ENCODE measurements at places on chromosomes 6 and 20.

DNA sequence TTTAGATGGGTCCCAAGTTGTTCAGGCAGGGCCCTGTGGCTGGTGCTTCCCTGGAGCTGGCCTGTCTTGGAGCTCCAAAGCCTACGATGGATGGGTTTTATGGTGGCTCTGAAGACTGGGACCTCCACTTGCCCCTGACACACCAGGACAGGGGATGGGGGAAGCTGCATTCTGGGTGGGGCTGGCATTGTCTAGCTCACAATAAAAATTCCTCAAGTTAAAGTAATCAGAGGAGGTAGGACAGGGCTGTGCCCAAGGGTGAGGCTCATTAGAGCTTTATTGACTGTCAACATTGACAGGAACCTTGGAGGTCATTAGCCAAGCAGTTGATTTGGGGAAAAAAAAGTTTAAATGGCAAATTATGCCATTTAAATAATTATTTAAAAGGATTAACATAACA lies 35.7 kb downstream of the TFAP2C start:
- no peak for DNase-seq

DNA sequence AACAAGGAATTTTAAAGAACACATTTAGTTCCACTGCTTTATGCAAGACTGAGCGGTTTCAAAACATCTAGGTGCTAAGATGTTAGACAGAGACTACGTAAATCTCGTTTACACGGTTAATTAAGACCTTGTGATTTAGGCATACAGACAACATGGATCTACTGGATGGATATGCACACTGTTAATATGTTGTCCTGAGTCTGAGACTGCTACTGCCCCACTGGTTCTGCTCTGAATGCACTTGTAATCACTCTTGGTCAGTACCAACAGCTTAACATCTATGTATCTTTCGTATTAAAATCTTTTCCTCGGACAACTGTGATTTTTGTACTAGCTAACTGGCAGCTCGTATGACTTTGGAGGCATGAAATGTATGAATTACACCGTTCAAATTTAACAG lies 3.1 kb downstream of the MAN1A1 start:
- no peak for DNase-seq

- no peak for DNase-seq
These were observed 61.8 kb downstream of the GCNT2 start for GRCh38 chr6:10582774-10583508.

GRCh38 chr6:2973676-2974075 lies 2.3 kb upstream of the SERPINB6 start:
- no peak for DNase-seq

GRCh38 chr6:3913077-3913957 lies 64.1 kb downstream of the FAM50B start:
- peak; percentile 38 for DNase-seq

DNA sequence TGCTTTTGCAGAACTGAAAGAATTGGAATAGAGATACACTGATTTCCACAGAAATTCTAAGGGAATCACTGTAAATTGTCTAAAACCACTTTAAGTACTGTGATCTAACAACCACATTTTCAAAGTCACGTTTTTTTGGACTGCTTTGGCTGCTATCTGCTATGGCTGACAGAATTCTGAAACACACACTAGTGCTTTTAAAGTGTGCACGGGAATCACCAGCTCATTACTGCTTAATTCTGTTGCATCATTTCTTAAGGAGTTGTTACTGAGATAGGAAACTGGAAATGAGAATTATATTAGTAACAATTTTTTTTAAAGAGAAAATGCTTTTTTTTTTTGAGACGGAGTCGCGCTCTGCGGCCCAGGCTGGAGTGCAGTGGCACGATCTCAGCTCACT lies 716.5 kb upstream of the NRSN1 start:
- DNase-seq = no peak

GRCh38 chr20:51607170-51607569 lies 64.7 kb upstream of the NFATC2 start:
- no peak for DNase-seq

- no peak for DNase-seq
These were observed 4.4 kb upstream of the FLRT3 start for GRCh38 chr20:14341801-14342200.

DNA sequence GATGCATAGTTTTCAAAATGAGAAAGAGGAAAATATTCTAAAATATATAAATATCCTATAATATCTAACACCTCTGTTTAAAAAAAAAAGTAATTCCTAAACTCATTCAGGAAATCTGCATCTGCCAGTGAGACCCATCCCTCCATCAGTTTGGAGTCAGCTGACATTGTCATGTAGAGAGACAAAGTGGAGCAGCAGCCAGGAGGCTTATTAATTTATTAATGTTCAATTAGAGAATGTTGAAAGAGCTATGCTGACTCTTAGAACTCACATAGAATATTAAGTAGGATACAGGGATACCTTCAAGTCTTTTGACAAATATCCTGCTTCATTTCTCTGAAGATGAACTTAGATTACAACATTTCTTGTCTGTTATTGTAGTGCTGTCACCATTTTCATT lies 12.8 kb upstream of the PERP start:
- no peak for DNase-seq

GRCh38 chr20:49809803-49810359 lies 2.7 kb upstream of the SLC9A8 start:
- DNase-seq = no peak

- DNase-seq = no peak
These were observed 382.7 kb downstream of the HDGFL1 start for GRCh38 chr6:22952097-22952496.

DNA sequence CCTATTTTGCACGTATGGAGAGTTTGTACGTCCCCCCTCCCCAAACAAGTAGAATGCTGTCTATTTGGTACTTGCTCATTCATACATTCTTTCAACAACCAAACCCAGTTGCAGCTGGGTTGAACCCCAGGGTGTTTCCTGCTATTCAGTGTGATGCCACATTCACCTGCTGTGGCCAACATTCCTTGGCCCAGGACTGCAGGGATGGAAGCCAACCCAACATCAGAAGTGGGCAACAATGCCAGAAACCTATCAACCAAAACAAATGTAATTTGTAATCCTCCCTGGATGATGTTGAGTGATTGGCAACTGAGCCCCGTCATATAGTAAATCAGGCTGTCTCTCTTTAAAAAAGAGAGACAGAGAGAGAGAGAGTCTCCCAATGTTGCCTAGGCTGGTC lies 8.9 kb downstream of the NT5E start:
- DNase-seq = no peak

Data from occipital lobe (tissue), 3 donors.